ENCODE measurements at places on chromosomes 16 and 17. TPM values are rescaled to one million over a fixed set of nuclear protein-coding genes. Genes with fewer than 3 reads are reported as not detected.

The TLE7 gene
- not detected for total RNA-seq

The TBC1D26 gene
- total RNA-seq: 0.34 TPM

The STH gene
- not detected for total RNA-seq

The CNTD1 gene
- total RNA-seq: not detected

The MINK1 gene
- total RNA-seq: 48.2 TPM

The LGALS9C gene
- total RNA-seq: not detected

The TXNDC11 gene
- total RNA-seq: 27.3 TPM

The PALB2 gene
- 23.5 TPM for total RNA-seq

The KRT39 gene
- not detected for total RNA-seq

The IRX6 gene
- not detected for total RNA-seq

The NTN1 gene
- total RNA-seq: 0.71 TPM

The TMEM92 gene
- total RNA-seq: 0.23 TPM

The ZG16 gene
- not detected for total RNA-seq

The SEC14L5 gene
- total RNA-seq: 0.09 TPM

The KIFC3 gene
- 0.66 TPM for total RNA-seq

The CLDN7 gene
- 0.53 TPM for total RNA-seq

The CCL13 gene
- not detected for total RNA-seq

The HLF gene
- 1.0 TPM for total RNA-seq

The FADS6 gene
- total RNA-seq: not detected

The LRRC37B gene
- 16.6 TPM for total RNA-seq

The GPS1 gene
- total RNA-seq: 69.0 TPM

The PLA2G10 gene
- total RNA-seq: not detected

The SPECC1 gene
- total RNA-seq: 6.1 TPM

The MRPS34 gene
- 146 TPM for total RNA-seq

The ADAD2 gene
- total RNA-seq: 0.18 TPM

The C1QTNF8 gene
- not detected for total RNA-seq

The CDK5R1 gene
- total RNA-seq: 15.4 TPM

The CCL1 gene
- total RNA-seq: not detected

The CYGB gene
- total RNA-seq: not detected

The KCNJ18 gene
- not detected for total RNA-seq

The BHLHA9 gene
- total RNA-seq: not detected

The PDILT gene
- not detected for total RNA-seq

The CA7 gene
- 0.16 TPM for total RNA-seq

The KRT36 gene
- not detected for total RNA-seq

The CNGB1 gene
- total RNA-seq: not detected

The KCNG4 gene
- not detected for total RNA-seq

The GAST gene
- total RNA-seq: not detected

The OTOP3 gene
- total RNA-seq: not detected

The SPNS1 gene
- 14.2 TPM for total RNA-seq

The TMEM235 gene
- total RNA-seq: not detected

Data from activated CD4-positive, alpha-beta T cell treated with anti-CD3 and anti-CD28 coated beads for 36 hours (primary cell).